Right kidney (tissue), 9 donors: ENCODE measurements at places on chromosomes 5 and 9.

- DNase-seq, result no peak
These were observed 2.0 kb downstream of the C7 start for GRCh38 chr5:40911266-40911665.

DNA sequence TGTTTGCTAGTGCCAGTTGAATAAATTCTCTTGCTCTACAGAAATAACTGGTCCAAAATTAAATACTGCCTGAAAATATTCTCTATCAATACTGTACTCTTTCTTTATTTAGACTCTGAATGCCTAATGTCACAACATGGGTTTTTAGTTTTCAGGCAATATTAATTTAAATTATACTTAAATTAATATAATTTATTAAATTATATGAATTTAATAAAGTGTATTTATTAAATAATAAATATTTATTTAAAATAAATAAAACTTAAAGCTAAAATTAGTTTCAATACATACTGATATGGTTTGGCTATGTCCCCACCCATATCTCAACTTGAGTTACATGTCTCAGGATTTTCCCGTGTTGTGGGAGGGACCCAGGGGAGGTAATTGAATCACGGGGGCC, 146.0 kb downstream of the PRR16 start:
- no peak for DNase-seq

DNA sequence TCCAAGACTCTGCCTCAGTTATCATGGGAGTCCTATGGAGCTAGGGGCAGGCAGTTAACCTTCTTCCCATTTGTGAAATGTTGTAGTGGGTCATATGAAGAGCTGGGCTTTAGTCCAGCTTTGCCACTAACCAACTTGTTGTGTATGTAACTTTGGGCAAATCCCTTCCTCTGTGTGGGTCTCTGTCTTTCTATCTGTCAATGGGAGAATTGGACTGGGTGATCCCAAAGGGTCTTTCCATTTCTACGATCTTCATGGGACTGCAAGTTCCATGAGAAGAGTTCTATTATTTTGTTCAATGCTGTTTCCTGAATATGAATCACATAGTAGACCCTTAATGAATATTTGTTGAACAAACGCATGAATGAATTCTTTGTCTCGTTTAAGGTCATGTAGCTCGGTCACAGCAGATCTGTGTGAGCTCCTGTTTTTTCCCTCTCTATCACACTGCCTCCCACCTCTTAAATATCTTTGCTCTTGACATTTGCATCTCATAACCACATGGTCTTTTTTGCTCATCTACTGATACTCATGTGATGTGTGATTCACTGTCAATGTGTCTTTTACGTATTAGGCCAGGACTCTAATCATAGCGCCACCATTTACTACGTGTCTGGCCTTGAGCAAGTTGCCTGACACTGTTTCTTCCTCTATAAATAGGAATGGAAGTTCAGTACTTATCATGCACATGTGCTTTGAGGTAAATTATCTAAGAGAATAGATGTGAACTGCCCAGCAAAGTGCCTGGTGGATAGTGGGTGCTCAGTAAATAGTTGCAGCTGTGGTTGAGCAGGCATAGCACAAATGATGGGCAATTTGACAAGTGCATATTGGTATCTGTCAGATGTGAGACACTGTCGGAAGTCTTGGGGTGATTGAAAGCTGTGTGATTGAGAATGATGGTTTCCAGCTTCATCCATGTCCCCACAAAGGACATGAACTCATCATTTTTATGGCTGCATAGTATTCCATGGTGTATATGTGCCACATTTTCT, 37.4 kb downstream of the PTTG1 start:
- DNase-seq, result no peak

- DNase-seq, result no peak
These were observed 52.1 kb downstream of the DAPK1 start for GRCh38 chr9:87549791-87550190.

DNA sequence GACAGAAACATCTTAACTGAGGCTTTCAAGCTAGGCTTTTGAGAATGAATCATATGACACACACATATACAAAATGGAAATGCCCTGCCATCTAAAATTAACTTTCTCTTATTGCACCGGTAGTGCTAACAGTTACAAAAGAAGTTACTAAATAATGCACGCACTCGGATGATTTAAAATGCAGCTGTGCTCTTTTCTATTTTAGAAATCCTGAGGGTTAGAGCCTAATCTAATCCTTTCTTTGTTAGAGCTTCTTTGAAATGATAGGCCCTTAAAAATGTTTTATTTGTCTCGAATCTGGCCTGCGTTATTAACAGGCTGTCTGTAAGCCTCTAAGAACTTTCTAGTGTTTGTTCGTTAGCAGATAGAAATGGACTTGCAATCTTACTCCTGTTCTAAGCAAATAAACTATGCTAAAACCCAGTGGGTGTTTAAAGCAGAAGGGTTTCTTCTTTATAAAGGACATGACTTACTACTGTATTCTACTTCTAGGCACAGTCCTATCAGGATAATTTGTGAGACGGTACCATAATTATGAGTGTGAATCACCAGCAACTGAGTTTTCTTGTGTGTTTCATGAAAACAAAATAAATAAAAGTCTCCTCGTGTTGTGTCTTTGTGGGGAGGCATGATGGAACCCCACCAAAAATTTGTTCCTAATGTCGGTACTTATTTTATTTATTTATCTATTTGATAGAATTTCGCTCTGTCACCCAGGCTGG, 69.2 kb upstream of the MYO10 start:
- DNase-seq, result no peak

DNA sequence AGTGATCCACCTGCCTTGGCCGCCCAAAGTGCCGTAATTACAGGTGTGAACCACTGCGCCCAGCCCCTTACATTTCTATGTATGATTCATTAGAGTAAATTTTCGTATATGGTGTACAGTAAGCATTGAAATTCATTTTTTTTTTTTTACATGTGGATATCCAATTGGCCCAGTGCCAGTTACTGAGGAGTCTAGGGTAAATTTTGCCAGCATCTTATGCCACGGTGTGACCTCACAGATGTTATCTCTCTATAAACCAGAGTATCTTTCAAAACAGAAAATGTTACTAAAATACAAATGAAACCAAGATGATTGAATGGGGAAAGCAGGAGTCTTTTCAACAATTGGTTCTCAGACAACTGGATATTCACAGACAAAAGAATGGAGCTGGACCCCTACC, 64.7 kb downstream of the IPPK start:
- no peak for DNase-seq

GRCh38 chr9:113928269-113928668, 52.2 kb downstream of the ZNF618 start:
- no peak for DNase-seq

DNA sequence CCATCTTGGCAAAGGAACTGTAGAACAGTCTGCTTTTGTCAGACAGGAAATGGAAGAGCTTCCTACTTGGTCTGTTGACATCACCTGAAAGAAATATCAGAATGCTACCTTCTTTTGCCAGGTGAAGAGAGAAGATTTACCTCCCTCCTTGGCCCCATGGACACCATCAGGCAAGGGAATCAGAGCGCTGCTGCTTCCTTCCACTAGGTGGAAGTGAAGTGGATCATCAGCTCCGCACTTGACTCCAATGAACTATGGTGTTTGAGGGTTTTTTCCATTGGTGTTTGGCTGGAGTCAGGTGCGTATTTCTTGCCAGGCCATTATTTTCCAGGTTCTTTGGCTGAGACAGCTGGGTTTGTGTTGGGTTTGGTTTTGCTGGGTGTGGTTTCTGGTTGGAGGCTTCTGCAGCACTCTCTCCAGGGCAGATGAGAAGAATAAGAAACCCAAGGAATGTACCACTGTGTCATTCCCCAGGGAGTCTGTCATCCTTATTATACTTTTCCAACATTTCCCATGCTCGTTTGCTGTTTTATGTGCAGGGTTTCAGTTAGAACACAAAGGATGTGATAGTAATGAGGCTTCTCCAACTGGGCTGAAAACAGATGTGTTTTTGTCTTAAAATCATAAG, 12.4 kb downstream of the SPATA31E1 start:
- DNase-seq, result no peak

GRCh38 chr5:102307232-102307631, 11.1 kb upstream of the SLCO4C1 start:
- no peak for DNase-seq

GRCh38 chr5:618450-618849, 6.3 kb downstream of the CEP72 start:
- no peak for DNase-seq

GRCh38 chr9:100286257-100286656, 66.5 kb downstream of the TEX10 start:
- DNase-seq, result no peak

- no peak for DNase-seq
These were observed 15.1 kb upstream of the CSNK1G3 start for GRCh38 chr5:123496892-123497291.

DNA sequence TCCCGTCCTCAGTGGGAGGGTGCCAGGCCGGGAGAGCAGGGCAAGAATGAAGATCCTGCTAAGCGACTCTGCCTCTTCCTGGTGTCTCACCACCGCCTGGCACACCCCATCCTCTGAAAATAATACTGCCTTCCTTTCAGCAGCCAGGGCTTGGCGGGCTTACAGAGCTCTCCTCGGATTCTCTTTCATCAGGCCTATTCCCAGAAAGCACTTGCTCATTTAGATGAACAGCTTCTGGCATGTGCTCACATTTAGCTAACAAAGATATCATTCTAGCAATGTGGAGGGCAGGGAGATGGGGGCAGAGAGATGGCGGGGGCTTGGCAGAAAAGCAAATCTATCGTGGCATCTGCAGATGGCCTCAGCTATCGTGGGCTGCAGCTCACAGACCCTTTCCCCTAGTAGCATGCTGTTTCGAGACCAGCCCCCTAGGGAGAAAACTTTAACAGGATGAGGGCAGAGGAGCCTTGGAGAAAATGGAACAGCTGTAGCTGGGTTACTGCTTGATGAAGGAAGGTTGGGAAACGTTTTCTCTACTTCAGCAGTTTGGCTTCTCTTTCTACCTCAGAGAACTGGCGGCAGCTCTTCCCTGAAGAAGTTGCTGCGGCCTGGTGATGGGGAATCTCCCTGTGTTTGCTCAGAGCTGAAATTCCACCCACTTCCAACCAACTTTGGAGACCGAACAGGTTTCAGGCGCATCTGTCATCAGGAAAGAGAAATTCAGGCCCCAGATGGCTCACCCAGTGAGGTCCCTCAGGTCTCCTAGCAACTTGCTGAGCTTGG, 102.1 kb downstream of the TMEM174 start:
- peak; percentile 55 for DNase-seq

DNA sequence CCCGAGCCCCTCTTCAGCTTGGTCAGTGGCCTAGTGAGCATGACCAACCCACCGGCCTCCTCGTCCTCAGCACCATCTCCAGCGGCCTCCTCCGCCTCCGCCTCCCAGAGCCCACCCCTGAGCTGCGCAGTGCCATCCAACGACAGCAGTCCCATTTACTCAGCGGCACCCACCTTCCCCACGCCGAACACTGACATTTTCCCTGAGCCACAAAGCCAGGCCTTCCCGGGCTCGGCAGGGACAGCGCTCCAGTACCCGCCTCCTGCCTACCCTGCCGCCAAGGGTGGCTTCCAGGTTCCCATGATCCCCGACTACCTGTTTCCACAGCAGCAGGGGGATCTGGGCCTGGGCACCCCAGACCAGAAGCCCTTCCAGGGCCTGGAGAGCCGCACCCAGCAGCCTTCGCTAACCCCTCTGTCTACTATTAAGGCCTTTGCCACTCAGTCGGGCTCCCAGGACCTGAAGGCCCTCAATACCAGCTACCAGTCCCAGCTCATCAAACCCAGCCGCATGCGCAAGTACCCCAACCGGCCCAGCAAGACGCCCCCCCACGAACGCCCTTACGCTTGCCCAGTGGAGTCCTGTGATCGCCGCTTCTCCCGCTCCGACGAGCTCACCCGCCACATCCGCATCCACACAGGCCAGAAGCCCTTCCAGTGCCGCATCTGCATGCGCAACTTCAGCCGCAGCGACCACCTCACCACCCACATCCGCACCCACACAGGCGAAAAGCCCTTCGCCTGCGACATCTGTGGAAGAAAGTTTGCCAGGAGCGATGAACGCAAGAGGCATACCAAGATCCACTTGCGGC, 1.8 kb downstream of the EGR1 start:
- DNase-seq, result no peak

- no peak for DNase-seq
These were observed 6.7 kb downstream of the LRRC14B start for GRCh38 chr5:197892-198489.

- no peak for DNase-seq
These were observed 212.6 kb downstream of the MCTP1 start for GRCh38 chr5:95072281-95072680.

GRCh38 chr9:118985851-118986250, 383.4 kb downstream of the BRINP1 start:
- no peak for DNase-seq

DNA sequence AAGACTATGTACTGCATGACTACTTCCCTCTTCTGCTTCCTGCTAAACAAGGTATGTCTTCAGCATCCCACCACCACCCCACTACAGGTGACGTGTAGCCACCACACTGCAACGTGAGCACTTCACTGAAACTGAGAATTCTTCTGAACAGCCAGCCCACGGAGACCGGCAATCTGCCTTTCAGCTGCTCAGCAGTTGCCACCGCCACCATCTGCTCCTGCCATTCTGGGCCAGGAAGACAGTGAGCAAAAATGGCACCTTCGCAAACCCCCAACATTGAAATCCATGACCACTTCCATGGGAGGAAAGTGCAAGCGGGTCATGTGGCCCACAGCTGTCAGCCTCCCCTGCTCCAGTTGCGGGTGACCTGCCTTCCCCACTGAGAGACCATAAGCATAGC, 443.4 kb upstream of the ST8SIA4 start:
- DNase-seq, result no peak

DNA sequence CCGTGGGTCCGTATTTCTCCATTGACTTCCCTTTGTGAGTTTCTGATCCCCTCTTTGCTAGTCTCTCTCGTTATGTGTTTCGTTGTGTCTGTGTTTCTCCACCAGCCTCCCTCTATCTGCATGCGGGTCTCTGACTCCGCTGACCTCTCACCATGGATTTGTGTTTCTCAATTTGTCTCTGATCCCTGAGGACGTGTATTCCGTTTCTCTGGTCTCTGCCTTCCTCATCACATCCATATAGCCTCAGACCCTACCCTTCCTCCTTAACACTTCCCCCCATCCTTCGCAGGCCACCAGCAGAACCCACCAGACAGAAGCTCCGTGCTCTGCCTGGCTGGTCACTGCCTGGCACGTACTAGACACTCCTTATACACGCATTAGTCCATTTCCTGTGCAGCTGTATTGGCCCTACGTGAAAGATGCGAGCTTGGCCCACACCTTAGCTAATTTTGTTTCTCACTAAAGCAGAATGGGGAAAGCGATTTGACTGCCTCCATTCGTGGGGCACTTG, 631 bp downstream of the B4GALT7 start:
- DNase-seq, result no peak

DNA sequence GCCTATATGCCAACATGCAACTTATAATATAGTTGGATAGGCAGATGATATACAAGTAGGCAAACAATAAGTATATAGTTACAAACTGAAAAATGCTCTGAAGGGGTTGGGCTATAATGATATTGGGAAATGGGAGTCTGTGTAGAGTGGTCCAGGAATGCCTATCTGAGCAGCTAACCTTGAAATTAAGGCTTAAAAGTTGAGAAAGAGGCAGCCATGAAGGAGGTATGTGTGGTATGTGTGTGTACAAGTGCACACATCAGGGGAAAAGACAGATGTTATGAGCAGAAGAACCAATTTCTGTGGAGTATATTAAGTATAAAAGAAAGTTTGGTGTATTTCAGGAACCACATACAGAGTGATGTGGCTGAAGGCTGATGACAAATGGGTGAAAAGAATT, 154.9 kb upstream of the PAPPA start:
- no peak for DNase-seq

GRCh38 chr5:63700241-63700640, 262.0 kb downstream of the HTR1A start:
- DNase-seq, result no peak
